ENCODE measurements at places on chromosomes 16 and 17.
A peak's percentile ranks its signal among the peaks of the same experiment; 100 is the strongest.

DNA sequence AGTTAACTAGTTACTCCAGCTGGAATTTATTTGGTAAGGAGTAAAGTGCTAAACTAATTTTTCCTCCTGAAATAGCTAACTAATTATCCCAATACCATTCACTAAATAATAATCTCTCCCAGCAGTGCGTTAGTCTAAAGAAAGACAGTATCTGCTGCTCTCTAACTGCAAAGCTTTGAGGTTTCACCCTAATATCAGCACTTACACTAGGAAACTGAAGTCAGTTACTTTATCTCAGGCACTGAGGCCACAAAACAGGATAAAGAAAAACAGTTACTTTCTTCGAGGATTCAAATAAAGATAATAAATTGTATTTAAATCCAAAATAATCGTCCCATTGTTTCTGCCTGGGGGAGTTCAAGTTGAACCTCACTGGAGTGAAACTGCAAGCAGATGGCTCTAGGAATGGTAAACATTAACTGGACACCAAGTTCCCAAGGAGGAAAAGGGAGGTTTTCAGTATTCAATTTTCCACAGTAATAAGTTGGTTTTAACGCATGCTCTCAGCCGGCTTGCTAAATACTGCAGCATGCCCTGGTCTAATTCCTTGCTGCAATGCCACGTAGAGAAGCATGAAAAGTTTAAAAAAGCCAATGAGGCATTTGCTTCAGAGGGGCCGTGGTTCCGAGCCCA, 20.0 kb upstream of the FOXJ1 start:
- no peak overlapping the region for H3K4me3 ChIP-seq
- no peaks in the 10 kb centered on the region for H3K4me1 ChIP-seq
- no peaks in the 10 kb centered on the region for H3K36me3 ChIP-seq
- no peak for DNase-seq
- no peaks in the 10 kb centered on the region for H3K27me3 ChIP-seq

GRCh38 chr16:3665508-3665907, 11.0 kb downstream of the DNASE1 start:
- no peak for DNase-seq
- H3K27me3 ChIP-seq: no peaks in the 10 kb centered on the region
- no peak overlapping the region for H3K4me3 ChIP-seq
- peaks cover 66% of the 10 kb centered on the region for H3K36me3 ChIP-seq
- no peaks in the 10 kb centered on the region for H3K4me1 ChIP-seq

DNA sequence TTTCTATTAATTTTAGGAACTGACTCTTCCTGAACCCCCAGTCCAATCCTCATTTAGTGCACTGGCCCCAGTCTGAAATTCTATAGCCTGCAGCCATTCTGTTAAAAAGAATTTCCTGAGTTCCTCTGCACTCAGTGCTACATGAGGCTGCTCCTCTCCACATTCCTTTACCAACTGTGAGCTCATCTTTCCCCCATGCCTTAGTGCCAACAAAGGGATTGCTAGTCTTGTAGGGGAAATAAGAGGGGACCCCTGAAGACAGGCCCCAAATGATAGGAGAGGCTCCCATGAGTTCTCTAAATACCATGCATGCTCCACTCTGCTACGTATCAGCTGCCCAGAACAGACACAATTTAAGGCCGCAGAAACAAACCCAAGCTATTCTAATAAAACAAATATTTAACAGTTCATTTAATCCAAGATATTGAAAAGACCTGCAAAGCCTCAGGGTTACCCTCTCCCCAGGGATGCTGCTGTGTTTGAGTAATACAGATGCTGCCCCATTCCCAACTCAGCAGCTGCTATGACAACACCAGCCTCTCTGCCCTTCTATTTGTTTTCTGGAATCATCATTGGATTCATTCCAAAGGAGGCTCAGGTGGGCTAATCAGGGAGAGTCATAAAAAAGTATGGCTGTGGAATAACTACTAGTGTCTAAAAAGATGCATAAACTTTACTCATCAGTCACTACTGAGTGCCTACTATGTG, 228.5 kb downstream of the TOX3 start:
- no peaks in the 10 kb centered on the region for H3K4me1 ChIP-seq
- H3K36me3 ChIP-seq: no peaks in the 10 kb centered on the region
- no peak for DNase-seq
- H3K4me3 ChIP-seq: no peak overlapping the region
- no peaks in the 10 kb centered on the region for H3K27me3 ChIP-seq

GRCh38 chr17:29835435-29836351, 94.3 kb downstream of the SSH2 start:
- no peak overlapping the region for H3K4me3 ChIP-seq
- H3K4me1 ChIP-seq: no peaks in the 10 kb centered on the region
- H3K36me3 ChIP-seq: no peaks in the 10 kb centered on the region
- no peak overlapping the region for H3K27ac ChIP-seq

GRCh38 chr16:21253470-21253869, 20.0 kb downstream of the ANKS4B start:
- no peak overlapping the region for H3K4me3 ChIP-seq
- H3K27me3 ChIP-seq: no peaks in the 10 kb centered on the region
- no peaks in the 10 kb centered on the region for H3K4me1 ChIP-seq

GRCh38 chr17:48489781-48490180, 41.0 kb downstream of the HOXB1 start:
- no peak overlapping the region for H3K27ac ChIP-seq
- H3K4me3 ChIP-seq: no peak overlapping the region
- peaks cover 11% of the 10 kb centered on the region for H3K27me3 ChIP-seq
- no peak for DNase-seq
- H3K4me1 ChIP-seq: peaks cover 7% of the 10 kb centered on the region

DNA sequence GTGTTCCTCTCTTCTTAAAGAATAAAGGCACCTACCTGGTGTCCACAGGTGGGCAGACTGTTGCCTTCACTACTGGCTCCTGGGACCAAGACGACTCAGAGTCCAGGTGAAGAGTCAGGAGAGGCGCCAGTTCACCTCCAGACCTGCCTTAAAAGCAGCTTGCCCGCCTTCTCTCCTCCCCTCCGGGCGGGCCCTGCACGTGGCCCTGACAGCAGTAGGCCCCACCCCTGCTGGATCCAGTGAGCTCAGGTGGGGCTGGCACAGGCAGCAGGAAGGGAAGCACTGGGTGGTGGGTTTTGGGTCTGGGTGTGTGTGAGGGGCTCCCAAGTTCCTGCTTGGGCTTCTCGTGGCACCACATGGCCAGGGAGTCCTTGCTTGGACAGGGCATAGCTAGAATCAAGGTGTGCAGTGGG, at the start of gene TNS4:
TNS4 (minus strand) TSS at position 125 of the 413 bp plus-strand sequence. CDS start 5,198 bp downstream, outside the sequence.
- no peaks in the 10 kb centered on the region for H3K36me3 ChIP-seq
- DNase-seq: peak; percentile 12
- H3K4me1 ChIP-seq: peaks cover 3% of the 10 kb centered on the region
- H3K27ac ChIP-seq: no peak within 1 kb of the TSS
- H3K27me3 ChIP-seq: no peaks in the 10 kb centered on the region
